ENCODE measurements at places on chromosomes 3 and 15.

GRCh38 chr3:144687862-144688261, 716.2 kb downstream of the DIPK2A start:
- no peak for DNase-seq

- peak; percentile 75 for DNase-seq
These were observed 525 bp downstream of the SETD2 start for GRCh38 chr3:47163169-47164006.

- DNase-seq: no peak
These were observed 55.7 kb upstream of the ACP3 start for GRCh38 chr3:132261506-132261905.

- DNase-seq: no peak
These were observed 2.4 kb upstream of the PRKCI start for GRCh38 chr3:170219850-170220249.

DNA sequence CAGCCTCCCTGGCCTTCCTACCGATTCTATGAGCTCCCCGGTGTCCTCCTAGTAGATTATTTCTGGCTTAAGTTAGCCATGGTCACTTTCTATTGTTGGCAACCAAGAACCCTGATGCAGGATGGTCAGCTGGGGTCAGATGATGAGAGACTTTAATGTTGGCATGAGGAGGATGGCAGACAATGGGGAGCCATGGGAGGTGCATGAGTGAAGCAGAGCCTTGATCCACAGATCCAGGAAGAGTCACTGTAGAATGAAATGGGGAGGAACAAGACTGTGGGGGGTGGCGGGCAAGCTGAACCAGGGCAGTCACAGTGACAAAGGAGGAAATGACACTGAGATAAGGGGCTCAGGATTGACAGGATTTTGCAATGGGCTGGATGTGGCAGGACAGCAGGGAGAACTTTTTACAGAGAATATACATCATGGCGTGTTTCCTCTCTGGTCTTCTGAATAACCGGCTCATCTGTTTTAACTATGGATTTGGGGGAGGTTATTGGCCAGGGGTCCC, 60.9 kb downstream of the RPLP1 start:
- DNase-seq: no peak

DNA sequence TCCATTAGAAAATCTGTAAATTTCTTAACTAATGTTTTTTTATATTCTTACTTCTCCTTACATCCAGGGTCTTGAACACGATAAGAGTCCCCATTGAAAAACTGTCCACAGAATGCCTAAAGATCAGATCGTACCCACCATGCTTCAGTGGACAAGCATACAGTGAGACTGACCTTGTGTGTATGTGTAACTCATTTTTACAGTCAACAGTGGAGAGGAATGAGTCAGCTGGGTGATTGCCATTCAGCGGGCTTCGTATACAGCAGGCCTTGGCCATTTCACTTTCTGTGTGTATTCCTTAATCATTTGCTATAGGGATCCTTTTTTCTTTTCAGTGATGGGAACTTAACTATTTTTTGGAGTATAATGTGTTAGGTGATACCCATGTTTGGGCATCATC, 10.6 kb downstream of the PARP14 start:
- no peak for DNase-seq

DNA sequence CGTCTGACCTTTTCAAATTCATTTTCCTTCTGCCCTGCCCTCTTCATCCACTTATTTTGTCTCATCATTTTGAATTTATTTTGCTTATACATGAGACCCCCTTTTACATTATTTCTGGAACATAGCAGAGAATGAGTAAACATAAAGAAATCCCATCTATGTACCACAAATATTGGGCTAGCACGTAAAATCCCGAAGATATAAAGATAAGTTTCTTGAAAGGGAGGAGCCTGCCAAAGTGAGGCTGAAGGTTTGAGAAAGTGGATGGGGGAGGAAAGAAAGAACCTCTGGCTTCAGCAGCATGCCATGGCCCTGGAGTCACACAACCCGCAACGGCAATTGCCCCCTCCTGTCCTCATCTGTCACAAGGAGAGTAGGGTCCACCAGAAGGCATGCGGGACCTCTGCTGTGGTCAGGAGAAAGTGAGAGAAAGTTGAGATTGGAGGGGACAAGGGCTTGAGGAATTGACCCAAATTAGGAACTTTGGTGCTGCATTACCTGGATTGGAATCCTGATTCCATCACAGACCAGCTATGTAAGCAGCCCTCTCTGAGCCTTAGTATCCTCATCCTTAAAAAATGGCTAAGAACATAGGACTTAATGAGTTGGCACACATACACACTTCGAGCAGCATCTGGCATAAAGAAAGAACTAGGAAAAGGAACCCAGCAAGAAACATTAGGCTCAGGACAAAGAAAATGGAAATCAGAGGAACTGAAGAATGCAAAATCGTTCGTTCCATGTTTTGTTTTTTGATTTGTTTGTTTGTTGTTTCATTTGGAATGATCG, 53.7 kb upstream of the GYG1 start:
- no peak for DNase-seq

Measured in GM03348 (cell line).